ENCODE measurements at places on chromosomes 3 and 15. TPM values are rescaled to one million over a fixed set of nuclear protein-coding genes. Genes with fewer than 3 reads are reported as not detected.

- no peaks in the 10 kb centered on the region for H3K36me3 ChIP-seq
- no peak overlapping the region for H3K27ac ChIP-seq
- no peaks in the 10 kb centered on the region for H3K27me3 ChIP-seq
Observed at GRCh38 chr15:91243826-91244225, 143.8 kb downstream of the SV2B start.

DNA sequence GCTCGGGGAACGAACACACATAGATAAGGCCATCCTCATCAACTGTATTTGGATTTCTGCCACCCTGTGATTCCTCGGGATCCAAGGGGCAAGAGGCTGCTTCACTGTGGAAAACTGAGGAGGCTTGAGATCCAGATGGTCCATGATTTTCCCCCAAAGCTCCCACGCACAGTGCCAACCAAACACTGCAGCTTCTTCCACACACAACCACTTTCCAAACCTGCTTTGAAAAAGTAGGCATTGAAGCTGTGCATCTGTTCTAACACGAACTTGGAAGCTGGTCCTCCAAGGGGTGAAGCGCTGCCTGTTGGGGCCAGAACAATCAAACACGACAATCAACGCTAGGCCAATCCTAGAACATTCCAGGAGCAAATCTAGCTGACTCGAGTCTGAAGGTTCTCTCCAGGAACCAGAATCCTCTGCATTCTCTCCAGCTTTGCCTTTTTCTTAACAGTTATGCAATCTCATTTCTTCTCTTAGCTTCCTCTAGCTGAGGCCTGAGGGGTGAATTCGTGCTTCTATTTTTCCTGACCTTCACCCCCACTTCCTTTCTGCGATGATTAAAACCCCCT lies 104.4 kb downstream of the LRRK1 start:
- H3K4me3 ChIP-seq = no peak overlapping the region
- H3K36me3 ChIP-seq = no peaks in the 10 kb centered on the region
- no peaks in the 10 kb centered on the region for H3K4me1 ChIP-seq
- DNase-seq = peak; percentile 11

Gene SEMA3G
- total RNA-seq = 91.2 TPM

Gene RPP25
- total RNA-seq = 6.4 TPM

Gene PDZRN3
- 87.3 TPM for total RNA-seq

Gene MTFMT
- 30.1 TPM for total RNA-seq

DNA sequence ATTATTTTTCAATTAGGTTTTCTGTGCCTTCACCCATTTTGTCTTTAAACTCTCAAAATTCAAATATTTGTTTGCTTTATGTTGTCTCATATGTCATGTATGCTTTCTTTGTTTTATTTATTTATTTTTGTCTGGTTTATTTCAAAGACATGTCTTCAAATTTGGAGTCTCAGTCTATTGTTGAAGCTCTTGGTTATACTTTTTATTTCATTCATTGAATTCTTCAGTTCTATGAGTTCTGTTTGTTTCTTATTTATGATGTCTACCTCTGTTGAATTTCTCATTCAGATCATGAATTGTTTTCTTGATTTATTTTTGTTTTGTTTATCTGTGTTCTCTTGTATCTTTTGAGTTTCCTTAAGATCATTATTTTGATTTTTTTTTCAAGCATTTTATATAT lies 55.6 kb downstream of the AP4E1 start:
- DNase-seq = no peak
- no peaks in the 10 kb centered on the region for H3K4me1 ChIP-seq
- H3K27me3 ChIP-seq = no peaks in the 10 kb centered on the region
- H3K4me3 ChIP-seq = no peak overlapping the region
- no peaks in the 10 kb centered on the region for H3K36me3 ChIP-seq

- no peaks in the 10 kb centered on the region for H3K4me1 ChIP-seq
- H3K4me3 ChIP-seq = no peak overlapping the region
- H3K27ac ChIP-seq = no peak overlapping the region
- H3K36me3 ChIP-seq = no peaks in the 10 kb centered on the region
Observed at GRCh38 chr3:86333636-86334035, 657.3 kb downstream of the VGLL3 start.

Gene SCAMP5
- 2.6 TPM for total RNA-seq

- no peaks in the 10 kb centered on the region for H3K4me1 ChIP-seq
- H3K27me3 ChIP-seq = no peaks in the 10 kb centered on the region
- no peaks in the 10 kb centered on the region for H3K36me3 ChIP-seq
- no peak overlapping the region for H3K4me3 ChIP-seq
Observed at GRCh38 chr3:4972652-4973643, 6.3 kb upstream of the BHLHE40 start.

Gene BLM
- 5.0 TPM for total RNA-seq

DNA sequence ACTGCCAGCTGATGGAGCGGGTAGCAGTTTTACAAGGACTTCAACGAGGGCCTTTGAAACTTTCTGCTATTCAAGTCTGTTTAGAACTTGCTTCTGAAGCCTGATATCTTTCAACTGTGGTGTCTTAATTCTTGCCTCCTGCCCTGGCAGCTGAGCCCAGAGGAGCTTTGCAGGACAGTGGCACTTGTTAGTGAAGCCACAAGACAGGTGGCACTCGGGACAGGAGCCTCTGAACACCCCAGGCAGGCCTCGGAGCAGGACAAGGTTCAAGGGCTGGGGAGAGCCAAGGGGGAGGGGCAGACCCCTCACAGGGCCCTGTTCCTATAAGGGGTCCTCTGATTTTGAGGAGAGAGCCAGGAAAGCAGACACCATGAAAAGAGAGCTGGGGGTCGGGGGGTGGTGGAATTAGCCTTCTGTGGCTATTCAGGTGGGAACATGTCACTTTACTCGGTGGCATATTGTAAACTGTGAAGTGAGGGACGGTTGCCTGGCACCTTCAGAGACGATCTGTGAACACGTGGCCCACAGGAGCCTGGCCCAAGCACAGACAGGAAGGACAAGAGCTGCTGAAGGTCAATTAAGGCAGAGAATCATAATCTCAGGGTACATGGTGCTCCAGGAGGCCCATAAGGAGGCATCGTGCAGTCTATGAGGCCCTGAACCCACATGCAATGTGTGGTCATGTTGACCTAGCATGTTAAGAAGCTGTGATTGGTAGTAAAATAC lies 30.1 kb upstream of the KY start:
- H3K27me3 ChIP-seq = no peaks in the 10 kb centered on the region
- no peaks in the 10 kb centered on the region for H3K4me1 ChIP-seq
- DNase-seq = no peak
- no peaks in the 10 kb centered on the region for H3K36me3 ChIP-seq
- H3K27ac ChIP-seq = no peak overlapping the region

DNA sequence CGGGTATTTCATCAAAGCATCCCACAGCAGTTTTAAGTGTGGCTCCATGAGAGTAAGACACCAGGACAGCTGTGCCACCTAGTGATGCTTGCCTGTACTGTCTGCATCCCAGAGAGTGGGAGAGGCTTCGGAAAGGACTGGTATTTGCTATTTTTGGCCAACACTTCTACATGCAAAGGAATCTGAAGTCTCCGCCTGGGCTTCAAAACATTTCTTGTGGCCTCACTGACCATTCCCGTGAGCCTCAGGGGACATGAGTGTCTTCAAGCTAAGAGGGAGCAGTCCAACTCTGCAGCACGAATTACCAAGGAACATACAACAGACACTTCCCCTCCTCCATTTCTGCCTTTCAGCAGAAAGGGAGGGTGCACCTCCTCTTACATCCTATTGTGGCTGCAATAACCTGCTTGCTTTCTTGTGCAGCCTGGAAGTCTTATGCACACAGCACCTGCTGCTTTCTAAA lies 177.5 kb downstream of the RORA start:
- no peaks in the 10 kb centered on the region for H3K4me1 ChIP-seq
- H3K36me3 ChIP-seq = no peaks in the 10 kb centered on the region
- DNase-seq = peak; percentile 58
- H3K27me3 ChIP-seq = no peaks in the 10 kb centered on the region
- peak overlapping the region; percentile 41 for H3K27ac ChIP-seq

Gene TMPRSS7
- not detected for total RNA-seq

GRCh38 chr15:84697236-84697990 lies 18.5 kb downstream of the SEC11A start:
- no peaks in the 10 kb centered on the region for H3K4me1 ChIP-seq
- DNase-seq = no peak
- H3K4me3 ChIP-seq = no peak overlapping the region
- H3K27me3 ChIP-seq = no peaks in the 10 kb centered on the region

Measured in uterus (tissue), 4 donors.